ENCODE measurements at places on chromosomes 12 and 14. TPM values are rescaled to one million over a fixed set of nuclear protein-coding genes. Genes with fewer than 3 reads are reported as not detected.

DNA sequence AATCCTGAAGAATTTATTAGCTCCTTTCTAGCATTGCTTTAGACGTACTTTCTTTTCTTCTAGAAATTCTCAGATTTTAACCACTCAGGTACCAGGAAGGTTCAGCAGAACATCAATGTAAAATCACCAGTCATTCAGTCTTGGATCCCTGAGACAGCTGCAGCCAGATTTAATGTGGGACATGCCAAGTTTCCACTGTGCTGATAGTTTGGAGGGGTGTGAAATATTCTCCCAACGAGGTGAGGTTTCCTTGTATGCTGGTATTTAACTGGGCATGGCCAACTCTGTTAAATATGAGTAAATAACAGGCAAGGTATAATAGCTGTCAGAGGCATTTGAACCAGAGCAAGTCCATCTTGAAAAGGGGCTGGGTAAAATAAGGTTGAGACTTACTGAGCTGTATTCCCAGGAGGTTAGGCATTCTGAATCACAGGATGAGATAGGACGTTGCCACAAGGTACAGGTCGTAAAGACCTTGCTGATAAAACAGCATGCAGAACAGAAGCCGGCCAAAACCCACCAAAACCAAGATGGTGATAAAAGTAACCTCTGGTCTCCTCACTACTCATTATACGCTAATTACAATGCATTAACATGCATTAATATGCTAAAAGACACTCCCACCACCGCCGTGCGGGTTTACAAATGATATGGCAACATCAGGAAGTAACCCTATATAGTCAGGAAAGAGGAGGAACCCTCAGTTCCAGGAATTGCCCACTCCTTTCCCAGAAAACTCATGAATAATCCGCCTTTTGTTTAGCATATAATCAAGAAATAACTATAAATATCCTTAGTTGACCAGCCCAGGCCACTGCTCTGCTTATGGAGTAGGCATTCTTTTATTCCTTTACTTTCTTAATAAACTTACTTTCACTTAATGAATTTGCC is 75.2 kb upstream of the RASSF8 start:
- DNase-seq = no peak

- DNase-seq = no peak
These were observed 32.0 kb downstream of the CDK17 start for GRCh38 chr12:96368233-96368632.

DNA sequence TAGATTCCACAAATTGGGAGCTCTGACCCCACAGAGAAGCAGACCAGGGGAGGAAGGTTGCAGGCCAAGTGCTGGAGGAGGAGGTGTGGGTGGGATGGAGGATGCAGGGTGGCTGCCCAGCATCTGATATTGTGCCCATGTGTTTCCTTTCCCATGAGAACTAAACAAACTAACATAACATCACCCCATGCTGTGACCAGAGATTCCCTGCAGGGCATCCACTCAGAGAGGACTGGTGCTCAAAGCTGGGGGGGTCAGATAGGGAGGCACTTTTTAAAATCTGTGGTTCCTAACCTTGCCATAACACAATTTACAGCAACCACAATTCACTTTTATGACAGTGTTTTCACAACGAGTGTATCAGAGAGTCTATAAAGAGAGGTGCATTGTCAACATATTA is 1277.6 kb downstream of the AACS start:
- no peak for DNase-seq

GRCh38 chr14:66624336-66624937 is 116.5 kb downstream of the GPHN start:
- DNase-seq = no peak

GRCh38 chr14:35578639-35579038 is 44.7 kb downstream of the INSM2 start:
- DNase-seq = no peak

- DNase-seq = no peak
These were observed 4.7 kb upstream of the TMEM229B start for GRCh38 chr14:67493092-67493717.

GRCh38 chr12:27616356-27617142 is 79.7 kb upstream of the REP15 start:
- DNase-seq = no peak

DNA sequence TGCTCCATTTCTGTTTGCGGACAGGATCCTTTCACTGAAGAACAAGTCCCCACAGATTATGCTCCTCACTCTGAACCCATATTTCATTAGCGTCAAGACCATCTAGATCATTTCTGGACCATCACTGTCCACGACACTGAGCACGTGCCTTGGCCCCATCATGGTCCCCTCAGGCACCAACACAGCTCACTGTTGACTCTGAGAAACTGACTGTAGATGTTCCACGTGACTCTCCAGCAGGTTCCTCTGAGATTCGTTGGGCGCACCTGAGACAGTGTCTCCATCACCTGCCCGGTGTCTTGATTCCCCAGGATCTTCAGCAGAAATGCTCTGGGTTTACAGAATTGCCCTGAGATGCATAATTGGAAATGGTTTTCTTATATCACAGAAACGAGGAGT is 985.4 kb downstream of the TMEM121 start:
- DNase-seq = no peak

GRCh38 chr14:32128703-32129102 is 51.6 kb downstream of the ARHGAP5 start:
- no peak for DNase-seq

DNA sequence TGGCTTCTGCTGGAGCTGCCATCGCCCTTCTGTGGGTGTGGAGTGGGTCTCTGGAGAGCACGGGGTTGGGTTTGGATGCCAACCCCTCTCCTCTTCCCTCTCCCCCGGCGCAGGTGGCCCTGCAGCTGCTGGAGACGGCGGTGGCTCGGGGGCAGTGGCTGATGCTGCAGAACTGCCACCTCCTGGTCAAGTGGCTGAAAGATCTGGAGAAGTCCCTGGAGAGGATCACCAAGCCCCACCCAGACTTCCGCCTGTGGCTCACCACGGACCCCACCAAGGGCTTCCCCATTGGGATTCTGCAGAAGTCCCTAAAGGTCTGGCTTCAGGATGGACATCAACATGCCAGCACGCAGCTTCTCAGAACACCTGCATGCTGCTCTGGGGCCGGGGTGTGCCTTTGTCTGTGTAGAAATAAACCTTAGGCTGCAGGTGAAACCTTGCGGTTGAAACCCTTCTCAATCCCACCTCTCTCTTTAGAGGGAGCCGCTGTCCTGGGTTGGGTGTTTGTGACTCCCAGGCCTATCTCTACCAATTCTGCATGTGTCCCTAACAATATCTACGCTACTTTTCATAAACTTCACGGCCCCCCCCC is 44.3 kb downstream of the CCDC92 start:
- DNase-seq = no peak

GRCh38 chr14:96978525-96979272 is 181.5 kb downstream of the VRK1 start:
- no peak for DNase-seq

DNA sequence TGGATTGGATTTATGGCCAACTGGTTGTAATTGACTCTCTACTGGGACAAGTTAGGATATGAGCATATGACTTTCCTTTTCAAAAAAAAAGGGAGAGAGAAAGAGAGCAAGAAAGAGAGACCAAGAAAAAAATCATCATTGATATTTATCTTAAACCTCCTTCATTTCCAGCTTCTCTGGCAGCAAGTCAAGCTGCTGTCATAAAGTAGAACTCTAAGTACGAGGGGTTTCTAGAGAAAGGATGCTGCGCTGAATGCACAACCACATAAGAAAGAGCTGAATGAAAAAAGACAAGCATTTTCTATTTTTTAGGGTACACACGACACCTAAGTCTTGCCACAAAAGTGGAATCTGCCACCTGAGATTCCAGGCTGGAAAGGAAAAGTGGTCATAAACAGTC is 182.6 kb downstream of the SLC25A21 start:
- no peak for DNase-seq

DNA sequence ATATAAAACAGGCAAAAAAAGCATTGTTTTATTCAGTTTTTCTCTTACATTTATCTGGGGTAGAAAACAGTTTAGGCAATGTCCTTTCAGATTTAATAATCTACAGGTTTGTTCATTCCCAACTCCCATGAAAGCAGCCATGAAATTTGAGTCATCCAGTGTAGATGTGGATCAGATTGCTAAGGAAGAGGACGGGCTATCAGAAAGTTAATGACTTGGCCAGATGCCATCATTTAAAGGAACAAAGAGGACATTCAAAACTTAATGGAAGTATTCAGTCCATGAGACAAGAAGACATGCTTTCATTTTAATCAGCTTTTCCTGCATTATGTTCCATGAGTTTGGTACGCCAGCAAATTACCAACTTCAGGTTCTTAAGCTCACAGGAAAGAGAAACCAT is 31.1 kb upstream of the POC1B start:
- DNase-seq = no peak

GRCh38 chr14:78446807-78447206 is 276.6 kb downstream of the NRXN3 start:
- DNase-seq = no peak

- DNase-seq = no peak
These were observed 46.3 kb downstream of the PTCSC3 start for GRCh38 chr14:36130186-36130585.

- DNase-seq = no peak
These were observed 12.2 kb upstream of the PLEKHG7 start for GRCh38 chr12:92690601-92691000.

- DNase-seq = no peak
These were observed 456 bp upstream of the TMPO start for GRCh38 chr12:98514982-98515286.

DNA sequence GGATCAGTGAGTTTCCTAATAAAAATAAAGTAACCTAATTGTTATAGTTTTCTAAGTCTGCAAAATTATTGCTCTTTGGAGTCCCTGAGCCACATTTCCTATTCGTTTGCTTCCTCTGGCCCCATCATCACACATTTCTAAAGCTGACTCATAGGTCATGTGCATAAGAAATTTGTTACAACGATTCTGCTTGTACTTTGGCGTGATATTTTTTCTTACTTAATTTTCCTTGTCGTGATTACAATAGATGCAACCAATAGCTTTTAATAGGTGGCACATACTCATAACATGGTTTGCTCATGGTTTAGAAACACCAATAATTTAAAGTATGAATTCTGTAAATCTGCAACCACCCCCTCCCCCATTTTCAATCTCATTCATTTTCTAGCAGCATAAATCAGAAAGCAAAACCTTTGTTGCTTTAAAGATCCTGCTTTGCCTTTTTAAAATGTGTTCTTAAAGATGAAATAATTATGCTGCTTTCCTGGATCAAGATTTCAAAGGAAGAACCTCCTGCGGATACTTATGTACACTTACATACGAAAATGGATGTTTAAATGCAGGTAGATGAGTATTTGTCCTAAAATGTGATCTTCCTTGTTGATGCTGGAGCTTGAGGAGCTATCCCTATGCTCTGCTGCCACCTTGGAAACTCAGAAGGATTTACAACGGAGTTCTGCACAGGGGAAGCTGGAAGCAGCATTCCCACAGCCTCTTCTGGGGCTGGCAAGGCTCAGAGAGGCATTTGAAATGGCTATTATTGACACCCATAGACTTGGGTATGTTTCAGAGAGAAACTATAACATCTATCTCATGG is 1.7 kb upstream of the FLRT2 start:
- DNase-seq = no peak

DNA sequence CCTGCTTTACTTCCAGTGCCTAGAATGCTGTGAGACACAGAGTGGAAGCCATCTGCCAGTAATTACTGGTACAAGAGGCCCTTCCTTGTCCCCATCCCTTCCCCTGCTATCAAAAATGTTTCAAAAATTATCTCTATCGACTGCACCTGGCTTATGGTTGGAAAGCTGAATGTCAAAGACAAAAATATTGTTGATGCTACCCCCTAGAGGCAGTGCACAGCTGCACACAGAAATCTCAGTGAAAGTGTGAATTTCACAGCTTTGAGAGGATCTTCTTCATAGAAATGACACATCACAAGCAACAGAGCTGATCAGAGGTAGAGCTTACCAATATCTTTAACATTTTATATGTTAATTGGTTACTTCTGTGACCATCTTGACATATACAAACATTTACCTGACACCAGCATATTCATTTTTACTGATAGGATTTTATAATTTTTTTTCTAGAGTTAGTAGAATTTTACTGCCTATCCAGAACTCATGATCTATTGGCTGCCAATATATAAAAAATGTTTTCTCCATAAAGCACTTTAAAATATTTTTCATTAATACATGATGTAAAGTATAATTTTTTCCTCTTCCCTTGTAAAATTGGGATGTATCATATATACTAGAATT is 138.0 kb downstream of the AACS start:
- DNase-seq = no peak

DNA sequence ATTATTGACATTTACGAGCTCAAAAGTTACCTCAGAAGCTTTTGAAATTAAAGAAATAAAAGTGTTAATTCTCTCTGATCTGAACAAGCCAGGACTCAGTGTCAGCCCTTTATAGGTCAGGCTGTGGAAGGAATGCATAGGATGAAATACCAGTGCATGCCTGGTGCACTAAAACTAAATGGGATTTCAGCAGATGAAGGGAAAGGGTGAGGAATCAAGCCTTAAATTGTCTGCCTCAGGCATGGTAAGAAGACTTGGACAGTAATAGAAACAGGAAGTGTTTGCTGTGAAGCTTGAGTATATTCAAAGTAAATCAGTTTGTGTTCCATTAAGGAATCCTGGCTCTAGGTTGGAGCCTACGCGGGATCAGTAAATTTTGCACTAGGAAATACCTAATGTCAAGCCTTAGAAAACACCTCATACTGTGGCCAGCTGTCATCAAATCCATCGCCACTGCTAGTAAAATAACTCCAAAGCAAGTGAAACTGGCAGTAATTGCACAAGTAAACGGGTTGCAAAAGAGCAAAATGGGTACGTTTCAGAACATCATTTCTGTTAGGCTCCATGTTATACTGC is 76.3 kb downstream of the PDE3A start:
- no peak for DNase-seq

DNA sequence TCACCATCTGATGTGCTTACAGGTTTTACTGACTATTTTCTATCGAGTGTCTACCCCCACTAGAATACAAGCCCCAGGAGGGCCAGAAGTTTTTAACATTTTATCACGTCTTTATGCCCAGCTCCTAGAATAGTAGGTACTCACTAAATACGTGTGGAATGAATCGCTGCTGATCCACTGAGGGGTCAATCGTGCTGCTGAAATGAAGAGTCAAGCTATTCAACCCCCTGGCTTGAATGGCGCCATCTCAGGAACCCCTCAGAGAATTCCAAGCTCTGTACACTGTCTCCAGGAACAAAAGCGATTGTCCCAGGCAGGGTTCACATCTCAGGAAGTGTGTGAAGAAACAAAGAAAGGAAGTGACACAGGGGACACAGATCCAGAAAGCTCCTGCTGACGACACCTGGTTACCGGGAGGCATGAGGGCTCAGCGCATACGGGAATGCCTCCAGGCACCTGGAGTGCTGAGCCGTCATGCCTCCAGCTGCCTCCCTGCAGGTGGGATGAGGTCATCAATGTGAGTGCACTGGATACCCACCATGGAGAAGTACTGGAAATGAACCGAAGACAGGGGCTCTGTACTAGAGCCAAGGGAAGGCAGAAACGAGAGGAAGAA is 45.6 kb downstream of the PITPNM2 start:
- DNase-seq = no peak

The KRT80 gene
- 4.6 TPM for total RNA-seq

The PRKD1 gene
- 19.8 TPM for total RNA-seq

The SYCP3 gene
- total RNA-seq = not detected

The ATG14 gene
- 12.2 TPM for total RNA-seq

The GPR65 gene
- total RNA-seq = 1.3 TPM

The B4GALNT3 gene
- 11.7 TPM for total RNA-seq

The HPD gene
- 3.1 TPM for total RNA-seq

The ADAMTS20 gene
- total RNA-seq = not detected

Measured in ureter (tissue), 1 donor.